ENCODE measurements at places on chromosomes 2 and 18.

DNA sequence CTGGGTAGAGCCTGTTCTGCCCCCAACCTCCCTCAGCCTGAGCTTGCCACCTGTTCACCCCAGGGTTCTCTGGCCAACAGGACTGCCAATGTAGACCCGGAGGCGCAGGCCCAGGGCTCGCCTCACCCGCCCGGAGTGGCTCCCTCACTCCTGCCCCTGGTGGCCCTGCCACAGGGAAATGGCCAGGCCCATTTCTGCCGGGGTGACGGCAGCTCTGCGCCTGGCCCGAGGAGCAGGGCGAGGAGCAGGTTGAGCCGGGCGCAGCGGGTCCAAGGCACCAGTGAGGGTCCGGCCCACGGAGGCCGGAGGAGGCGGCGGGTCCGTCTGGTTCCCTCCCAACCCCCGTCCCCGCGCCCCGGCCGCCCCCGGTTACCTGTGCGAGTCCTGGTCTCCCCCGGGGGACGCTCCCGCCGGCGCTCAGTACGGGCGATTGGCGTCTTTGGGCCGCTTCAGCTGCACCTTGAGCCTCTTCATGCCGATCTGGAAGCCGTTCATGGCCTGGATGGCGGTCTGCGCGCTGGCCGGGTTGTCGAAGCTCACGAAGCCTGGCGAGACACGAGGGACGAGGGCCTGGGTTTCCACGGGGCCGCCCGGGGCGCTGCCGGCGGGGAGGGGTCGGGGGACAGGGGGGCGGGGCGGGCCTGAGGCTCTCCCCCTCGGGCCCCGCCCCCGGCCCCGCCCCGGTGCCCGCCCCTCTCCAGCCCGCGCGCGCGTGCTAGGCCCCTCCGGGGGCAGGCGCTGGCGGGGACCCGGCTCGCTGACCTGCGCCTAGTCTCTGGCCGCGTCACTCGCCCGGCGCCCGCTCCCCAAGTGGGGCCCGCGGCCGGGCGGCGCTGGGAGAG, 312.0 kb downstream of the CELF4 start:
- DNase-seq: no peak

DNA sequence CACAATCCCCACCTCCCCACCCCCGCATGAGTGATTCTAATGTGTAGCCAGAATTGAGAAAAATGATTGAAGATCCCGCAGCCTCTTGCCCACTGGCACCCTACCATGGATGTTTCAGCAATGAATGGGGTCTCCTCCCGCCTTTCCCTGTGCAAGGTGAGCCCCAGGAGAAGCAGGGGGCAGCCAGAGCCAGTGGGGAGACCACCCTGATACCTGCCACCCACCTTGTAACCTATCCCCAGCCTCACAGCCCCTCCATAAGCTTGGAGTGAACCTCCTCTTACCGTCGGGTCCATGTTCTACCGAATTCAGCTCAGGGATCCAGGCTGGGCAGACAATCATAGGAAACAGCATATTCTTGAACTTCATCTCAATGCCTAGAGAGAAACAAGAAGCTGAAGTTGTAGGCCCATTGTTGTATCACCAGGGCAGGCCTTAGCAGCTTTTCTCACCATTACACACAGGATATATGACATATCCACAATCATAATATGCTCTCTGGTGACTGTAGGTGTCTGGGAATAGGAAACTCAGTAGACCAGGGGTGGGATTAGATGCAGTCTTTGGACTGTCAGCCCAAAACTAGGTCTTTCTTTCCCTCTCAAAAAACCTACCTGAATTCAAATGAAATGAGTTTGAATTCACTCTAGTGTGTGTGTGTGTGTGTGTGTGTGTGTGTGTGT, 30.9 kb downstream of the XDH start:
- no peak for DNase-seq

DNA sequence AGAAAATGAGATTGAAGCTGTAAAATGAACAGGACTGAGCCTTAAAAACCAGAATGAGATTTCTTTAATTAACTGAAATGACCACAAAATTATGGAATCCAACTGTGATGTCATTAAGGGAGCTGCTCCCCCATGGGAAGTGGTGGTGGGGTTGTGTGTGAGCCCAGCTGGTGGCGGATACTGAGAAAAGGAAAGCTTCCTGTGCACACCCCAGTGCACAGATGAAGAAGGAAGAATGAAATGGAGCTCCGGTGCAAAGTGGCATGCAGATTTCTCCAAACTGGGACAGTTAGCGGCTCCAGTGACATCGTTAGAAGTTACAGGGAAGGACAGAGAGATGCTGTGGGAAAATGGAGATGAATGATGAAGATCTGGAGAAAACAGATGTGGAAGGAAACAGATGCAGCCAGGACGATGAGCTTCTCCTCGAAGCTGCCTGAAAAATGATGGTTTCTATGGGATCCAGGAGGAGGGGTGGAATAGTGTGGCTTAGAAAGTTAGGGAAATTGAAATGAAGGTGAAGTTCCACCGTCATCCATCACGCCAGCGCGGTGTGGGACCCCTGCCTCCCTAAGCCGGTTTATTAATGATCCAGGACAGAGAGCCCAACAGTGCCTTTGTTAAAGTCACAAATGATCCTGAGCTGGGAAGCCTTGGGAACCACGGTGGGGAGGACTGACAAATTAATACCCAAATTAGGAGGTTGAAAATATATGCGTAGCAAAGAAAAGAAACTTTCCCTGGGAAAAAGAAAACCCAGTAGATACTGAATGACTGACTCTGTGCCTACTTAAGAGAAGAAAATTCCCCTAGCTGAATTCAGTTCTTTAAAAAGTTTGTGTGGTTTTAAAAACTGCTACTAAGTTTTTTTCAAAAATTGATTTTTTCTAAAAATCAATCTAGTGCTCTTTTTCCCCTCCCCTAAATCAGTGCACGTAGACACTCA, 77.2 kb downstream of the TSN start:
- DNase-seq: no peak

- DNase-seq: no peak
Measured at GRCh38 chr18:62369129-62369644, 44.1 kb downstream of the TNFRSF11A start.

- DNase-seq: no peak
Measured at GRCh38 chr2:66872081-66872985, 437.4 kb downstream of the MEIS1 start.

GRCh38 chr2:162579169-162579568, 235.2 kb downstream of the GCA start:
- DNase-seq: no peak

GRCh38 chr18:60976976-60977375, 356.3 kb upstream of the CDH20 start:
- no peak for DNase-seq

DNA sequence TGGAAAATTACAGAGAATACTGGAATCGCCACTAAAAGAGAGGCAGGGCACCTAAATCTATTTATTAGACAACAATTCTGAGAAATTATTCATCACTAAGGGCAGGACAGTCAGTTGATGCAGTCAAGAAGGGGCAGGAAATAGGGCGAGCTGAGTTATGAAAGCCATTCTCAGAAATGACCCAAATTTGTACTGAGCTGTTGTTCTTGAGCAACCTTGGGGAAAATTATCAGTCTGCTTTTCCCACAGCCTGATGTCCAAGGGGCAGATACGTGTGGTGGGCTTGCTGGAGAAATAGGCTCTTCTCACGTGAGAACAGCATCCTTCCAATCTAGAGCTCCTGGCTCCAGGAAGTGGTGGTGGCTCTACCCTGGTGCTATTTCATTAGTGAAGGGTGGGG, 38.6 kb downstream of the STON1 start:
- DNase-seq: no peak

- DNase-seq: peak; percentile 62
Measured at GRCh38 chr2:226483745-226484619, 315.6 kb downstream of the IRS1 start.

GRCh38 chr2:219230059-219230540, 494 bp downstream of the ANKZF1 start:
- no peak for DNase-seq

DNA sequence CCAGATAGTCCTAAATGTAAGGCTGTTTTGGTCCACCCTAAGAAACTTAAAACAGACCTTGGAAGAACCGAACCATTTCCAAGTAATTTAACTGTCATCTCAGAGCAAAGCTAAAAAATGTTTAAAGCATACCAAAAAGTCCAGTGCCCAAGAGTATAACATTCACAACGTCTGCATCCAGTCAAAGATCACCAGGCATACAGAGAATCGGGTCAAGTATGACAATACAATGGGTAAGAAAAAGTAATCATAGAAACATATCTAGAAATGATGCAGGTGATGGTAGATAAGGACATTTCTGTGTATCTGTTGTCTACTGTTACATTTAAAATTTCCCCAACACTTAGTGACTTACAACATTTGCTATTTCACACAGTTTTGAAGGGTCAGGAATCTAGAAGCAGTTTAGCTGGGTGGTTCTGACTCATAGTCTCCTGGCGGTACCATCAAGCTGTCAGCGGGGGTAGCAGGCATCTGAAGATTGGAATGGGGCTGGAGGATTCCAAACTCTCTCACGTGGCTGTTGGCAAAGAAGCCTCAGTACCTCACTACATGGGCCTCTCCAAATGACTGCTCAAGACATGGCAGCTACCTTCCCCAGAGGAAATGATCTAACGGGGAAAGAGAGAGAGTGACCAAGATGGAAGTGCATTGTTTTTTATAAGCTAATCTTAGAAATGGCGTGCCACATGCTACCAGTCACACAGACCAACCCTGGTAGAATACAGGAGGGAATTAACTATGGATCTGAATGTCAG, 36.6 kb upstream of the DYNC2LI1 start:
- DNase-seq: peak; percentile 63

DNA sequence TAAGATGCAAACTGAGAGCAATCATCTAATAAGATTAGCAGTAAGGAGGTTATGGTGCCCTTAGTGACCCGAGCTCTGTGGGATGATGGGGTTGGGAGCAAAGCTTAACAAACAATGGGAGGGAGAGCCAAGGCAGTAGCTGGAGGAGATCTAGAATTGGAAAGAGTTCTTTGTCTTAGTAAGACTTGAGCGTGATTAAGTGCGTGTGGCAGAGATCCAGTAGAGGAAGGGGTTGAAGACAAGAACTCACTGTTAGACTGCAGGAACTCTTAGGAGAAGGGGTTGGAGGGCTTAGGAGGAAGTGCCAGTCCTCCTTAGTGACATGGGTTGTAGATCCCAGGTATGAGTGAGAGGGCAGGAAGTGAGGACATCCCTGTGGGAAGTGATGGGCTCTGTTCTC, 184.7 kb downstream of the GFPT1 start:
- DNase-seq: no peak

DNA sequence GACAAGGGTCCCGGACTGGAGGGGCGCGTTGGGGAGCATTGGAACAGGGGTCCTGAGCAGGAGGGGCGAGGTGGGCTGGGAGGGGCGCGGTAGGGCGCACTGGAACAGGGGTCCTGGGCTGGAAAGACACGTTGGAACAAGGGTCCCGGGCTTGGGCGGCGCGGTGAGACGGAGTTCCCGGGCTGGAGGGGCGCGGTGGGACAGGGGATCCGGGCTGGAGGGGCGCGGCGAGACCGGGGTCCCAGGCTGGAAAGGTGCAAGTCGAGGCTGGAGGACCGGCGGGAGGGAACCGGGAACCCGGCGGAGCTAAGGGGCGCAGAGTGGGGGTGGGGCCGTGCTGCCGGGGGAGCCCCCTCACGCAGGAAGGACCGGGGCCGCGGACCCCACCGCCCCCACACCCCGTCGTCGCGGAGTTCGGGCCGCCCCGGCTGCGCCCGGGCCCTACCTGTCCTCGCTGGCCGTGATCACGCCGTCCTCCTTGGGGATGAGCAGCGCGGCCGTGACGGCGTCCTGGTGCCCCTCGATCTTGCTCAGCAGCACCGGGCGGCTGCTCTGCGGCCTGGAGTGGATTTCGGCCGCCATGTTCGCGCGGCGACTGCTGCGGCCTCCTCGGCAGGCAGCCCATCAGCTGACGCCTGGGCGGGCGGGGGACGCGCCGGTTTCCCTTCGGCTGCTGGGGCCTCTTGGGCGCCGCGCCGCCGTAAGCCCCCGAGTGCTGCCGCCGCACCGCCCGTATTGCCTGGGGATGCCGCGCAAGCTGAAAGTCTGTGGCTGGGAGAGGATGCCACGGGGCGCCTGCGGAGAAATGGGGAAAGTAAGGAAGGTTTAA, at the start of gene WDFY1:
Gene WDFY1 (minus strand): TSS at position 633 of the 829 bp plus-strand sequence. CDS start 51 bp downstream, at position 582.
- peak; percentile 67 for DNase-seq

DNA sequence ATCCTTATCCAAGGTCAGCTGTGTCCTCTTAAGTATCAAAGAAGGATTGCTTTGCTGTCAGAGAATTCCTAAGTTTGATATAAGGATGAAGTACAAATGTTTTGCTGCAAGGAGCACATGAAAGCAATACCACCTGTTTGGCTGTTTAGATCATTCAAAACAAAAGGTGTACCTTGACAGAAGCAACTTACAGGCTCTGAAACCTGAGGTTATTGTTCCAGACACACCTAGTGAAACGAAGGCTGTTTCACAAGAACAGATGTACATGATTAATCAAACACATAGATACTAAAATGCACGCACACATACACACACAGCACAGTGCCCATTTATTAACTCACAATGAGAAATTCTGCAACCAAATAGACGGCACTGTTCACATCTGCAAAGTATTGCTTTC, 166.2 kb downstream of the RBM43 start:
- DNase-seq: no peak

GRCh38 chr18:4831127-4831526, 365.9 kb downstream of the AKAIN1 start:
- no peak for DNase-seq

GRCh38 chr2:208781166-208781565, 374.6 kb downstream of the PTH2R start:
- DNase-seq: no peak

DNA sequence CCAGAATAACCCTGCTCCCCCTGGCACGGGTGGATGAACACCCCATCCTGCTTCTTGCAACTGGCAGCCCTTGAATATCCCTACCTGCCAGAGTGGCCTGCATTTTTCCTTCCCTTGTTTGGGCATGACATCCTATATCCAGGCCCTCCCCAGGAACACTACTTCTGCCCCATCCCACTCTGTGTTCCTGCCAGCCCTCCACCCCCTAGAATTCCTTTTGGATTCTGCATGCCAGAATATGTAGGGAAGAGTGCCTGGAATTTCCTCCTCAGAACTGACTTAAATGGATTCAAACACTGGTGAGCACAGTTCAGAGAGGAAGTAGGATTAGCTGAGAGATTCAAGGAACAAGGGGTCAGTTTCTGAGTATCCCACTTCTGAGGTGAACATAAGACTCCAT, 123.5 kb upstream of the PELI1 start:
- DNase-seq: peak; percentile 55

- DNase-seq: no peak
Measured at GRCh38 chr2:140295767-140296166, 1515.6 kb upstream of the NXPH2 start.

Measured in fibroblast of skin of left biceps (primary cell).